ENCODE measurements at places on chromosomes 3 and 15. TPM values are rescaled to one million over a fixed set of nuclear protein-coding genes. Genes with fewer than 3 reads are reported as not detected.

CCR9 gene
- total RNA-seq: not detected

FAM174B gene
- total RNA-seq: 13.6 TPM

DNA sequence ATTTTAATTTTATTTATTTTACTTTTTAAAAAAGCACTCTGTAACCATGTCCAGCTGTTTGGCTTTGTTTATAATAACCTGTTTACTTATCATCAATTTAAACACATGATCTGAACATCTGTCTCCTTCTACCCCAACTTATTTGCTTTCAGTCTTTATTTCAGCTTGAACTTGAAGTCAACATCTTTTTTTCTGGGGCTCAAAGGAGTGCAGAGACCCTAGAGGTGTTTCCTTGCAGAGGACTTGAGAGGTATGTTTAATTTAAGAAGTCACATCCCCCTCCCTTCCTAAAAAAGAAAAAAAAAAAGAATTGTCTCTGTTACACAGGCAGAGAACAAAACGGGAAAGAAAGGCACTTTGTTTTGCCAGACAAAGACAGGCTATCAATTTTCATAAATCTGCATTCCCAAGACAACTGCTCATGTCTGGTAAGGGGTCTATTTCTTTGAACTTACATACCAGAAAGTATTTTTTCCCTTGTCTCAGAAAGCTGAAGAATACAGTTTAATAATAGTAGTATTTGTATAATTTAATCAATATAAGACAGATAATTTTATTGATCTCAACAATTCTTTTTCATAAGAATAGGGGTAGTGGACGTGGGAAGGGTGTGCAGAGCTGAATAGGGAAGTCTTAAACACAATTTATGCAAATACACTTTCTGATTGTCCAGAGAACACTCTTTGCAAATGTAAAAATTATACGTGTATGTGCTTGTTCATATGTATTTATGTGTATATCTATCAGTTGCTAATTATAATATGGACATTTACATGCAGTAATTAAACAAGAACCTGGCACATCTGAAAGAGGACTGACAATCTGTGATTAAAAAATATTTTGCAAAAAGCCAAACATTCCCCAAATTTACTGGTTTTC, 109.7 kb upstream of the PDZRN3 start:
- no peak overlapping the region for H3K27ac ChIP-seq
- no peaks in the 10 kb centered on the region for H3K27me3 ChIP-seq
- H3K4me1 ChIP-seq: no peaks in the 10 kb centered on the region
- no peak overlapping the region for H3K4me3 ChIP-seq
- H3K36me3 ChIP-seq: no peaks in the 10 kb centered on the region

- H3K27ac ChIP-seq: no peak overlapping the region
- H3K4me1 ChIP-seq: peaks cover 14% of the 10 kb centered on the region
- H3K36me3 ChIP-seq: no peaks in the 10 kb centered on the region
- no peaks in the 10 kb centered on the region for H3K27me3 ChIP-seq
- no peak overlapping the region for H3K4me3 ChIP-seq
- DNase-seq: no peak
Measured at GRCh38 chr3:62672270-62672987, 202.8 kb downstream of the CADPS start.

GRCh38 chr15:70504299-70504951, 258.9 kb downstream of the UACA start:
- H3K36me3 ChIP-seq: no peaks in the 10 kb centered on the region
- H3K27ac ChIP-seq: no peak overlapping the region
- peaks cover 18% of the 10 kb centered on the region for H3K4me1 ChIP-seq
- DNase-seq: peak; percentile 57
- H3K4me3 ChIP-seq: no peak overlapping the region

GRCh38 chr3:81788610-81789009, 27.2 kb upstream of the GBE1 start:
- no peak overlapping the region for H3K4me3 ChIP-seq
- no peak for DNase-seq
- H3K4me1 ChIP-seq: no peaks in the 10 kb centered on the region
- no peaks in the 10 kb centered on the region for H3K27me3 ChIP-seq
- H3K27ac ChIP-seq: no peak overlapping the region

- no peak for DNase-seq
- no peak overlapping the region for H3K27ac ChIP-seq
- no peaks in the 10 kb centered on the region for H3K27me3 ChIP-seq
Measured at GRCh38 chr3:158005391-158006100, 100.7 kb downstream of the SHOX2 start.

DNA sequence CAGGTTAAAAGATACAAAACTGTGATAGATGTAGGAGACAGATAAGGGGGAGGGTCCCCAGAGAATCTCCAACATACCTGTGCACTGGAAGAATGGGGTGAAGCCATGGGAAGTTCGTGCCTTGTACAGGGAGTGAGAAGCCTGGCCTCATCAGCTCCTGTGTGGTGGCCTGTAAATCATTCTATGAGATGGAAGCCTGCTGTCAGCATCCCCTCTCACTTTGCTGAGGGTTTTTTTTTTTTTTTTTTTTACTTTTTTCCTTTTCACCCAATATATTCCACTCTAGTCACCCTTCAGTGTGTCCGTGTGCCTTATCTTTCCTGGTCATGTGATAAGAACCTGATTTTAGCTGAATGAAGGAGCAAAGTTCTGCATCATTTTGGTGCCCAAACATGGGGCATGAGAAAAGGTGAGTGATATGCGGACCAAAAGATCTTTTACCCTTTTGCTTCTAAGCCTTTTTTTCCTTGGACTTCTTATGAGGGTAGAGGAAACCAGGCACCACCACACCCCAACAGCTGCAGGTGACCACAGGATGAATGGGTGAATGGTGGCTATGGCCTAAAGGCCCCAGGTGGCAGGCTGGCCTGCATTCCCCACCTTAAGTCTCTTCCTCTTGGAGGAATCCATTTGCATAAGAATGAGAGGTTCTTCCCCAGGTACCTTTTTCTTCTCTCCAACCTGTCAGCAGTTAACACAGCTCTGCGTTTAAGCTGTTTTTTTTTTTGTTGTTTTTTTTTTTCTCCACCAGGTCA, 1345.0 kb downstream of the NSUN3 start:
- no peak overlapping the region for H3K4me3 ChIP-seq
- no peak for DNase-seq
- no peaks in the 10 kb centered on the region for H3K36me3 ChIP-seq
- no peak overlapping the region for H3K27ac ChIP-seq
- no peaks in the 10 kb centered on the region for H3K4me1 ChIP-seq

Data from heart right ventricle (tissue), 16 donors.